ENCODE measurements at places on chromosomes 12 and 14. TPM values are rescaled to one million over a fixed set of nuclear protein-coding genes. Genes with fewer than 3 reads are reported as not detected.

Gene KRT74
- total RNA-seq = not detected

Gene PLA2G1B
- total RNA-seq = not detected

GRCh38 chr14:41280745-41281144, 325.9 kb upstream of the LRFN5 start:
- no peak for DNase-seq

- no peak for DNase-seq
Observed at GRCh38 chr14:94602722-94603121, 9.5 kb upstream of the SERPINA3 start.

- no peak for DNase-seq
Observed at GRCh38 chr12:109811624-109811995, 21.6 kb downstream of the TRPV4 start.

- DNase-seq = peak; percentile 75
Observed at GRCh38 chr12:59113831-59114615, 193.7 kb upstream of the LRIG3 start.

DNA sequence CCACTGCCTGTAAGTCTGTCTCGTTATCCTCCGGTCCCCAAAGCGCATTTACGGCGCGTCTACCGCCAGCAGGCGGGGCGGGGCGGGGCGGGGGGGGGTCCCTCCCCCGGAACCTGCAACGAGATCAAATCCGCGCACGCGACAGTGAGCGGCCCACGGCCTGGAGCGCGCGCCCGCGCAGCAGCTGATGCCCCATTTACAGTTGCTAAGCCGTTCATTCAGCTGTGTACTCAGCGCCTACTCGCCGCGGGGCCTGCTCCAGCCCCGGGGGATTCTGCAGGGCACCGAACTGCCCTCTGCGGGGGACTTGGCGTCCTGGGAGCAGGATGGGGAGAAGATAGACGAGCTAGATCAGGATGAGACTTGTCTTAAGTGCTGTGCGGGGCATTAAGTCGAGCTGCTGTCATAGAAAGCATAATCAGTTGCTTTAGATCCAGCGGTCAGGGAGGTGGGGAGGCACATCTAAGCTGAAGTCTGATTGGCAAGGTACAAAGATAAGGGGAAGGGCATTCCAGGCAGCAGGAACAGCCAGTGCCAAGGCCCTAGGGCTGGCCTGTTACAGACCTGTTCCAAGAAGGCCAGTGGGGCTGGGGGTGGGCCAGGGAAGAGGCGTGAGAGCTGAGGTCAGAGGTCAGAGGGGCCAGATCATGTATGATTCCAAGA, 1.4 kb upstream of the CCDC85C start:
- peak; percentile 71 for DNase-seq

DNA sequence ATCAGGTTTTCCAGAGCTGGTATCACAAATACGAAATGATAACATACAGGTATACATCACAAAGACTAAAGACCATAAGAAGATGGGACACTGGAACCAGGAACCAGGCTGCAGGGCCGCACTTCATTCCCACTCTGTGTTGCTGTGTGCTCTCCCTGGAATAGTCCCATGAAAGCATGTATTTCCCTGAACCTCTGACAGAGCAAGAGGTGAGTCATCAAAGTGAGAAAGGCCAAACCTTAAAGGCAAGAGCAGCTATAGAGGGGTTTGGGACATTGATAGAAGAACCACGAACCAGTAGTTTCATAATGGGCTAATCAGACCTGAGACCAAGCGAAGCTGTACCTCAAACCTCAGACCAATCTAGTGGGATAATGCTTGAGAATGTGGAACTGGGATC, 283.0 kb upstream of the PRKD1 start:
- DNase-seq = peak; percentile 55

Measured in LHCN-M2 (cell line).